ENCODE measurements at places on chromosomes 16 and 17.

GRCh38 chr16:4899474-4899846 lies 37.5 kb downstream of the PPL start:
- DNase-seq = no peak

DNA sequence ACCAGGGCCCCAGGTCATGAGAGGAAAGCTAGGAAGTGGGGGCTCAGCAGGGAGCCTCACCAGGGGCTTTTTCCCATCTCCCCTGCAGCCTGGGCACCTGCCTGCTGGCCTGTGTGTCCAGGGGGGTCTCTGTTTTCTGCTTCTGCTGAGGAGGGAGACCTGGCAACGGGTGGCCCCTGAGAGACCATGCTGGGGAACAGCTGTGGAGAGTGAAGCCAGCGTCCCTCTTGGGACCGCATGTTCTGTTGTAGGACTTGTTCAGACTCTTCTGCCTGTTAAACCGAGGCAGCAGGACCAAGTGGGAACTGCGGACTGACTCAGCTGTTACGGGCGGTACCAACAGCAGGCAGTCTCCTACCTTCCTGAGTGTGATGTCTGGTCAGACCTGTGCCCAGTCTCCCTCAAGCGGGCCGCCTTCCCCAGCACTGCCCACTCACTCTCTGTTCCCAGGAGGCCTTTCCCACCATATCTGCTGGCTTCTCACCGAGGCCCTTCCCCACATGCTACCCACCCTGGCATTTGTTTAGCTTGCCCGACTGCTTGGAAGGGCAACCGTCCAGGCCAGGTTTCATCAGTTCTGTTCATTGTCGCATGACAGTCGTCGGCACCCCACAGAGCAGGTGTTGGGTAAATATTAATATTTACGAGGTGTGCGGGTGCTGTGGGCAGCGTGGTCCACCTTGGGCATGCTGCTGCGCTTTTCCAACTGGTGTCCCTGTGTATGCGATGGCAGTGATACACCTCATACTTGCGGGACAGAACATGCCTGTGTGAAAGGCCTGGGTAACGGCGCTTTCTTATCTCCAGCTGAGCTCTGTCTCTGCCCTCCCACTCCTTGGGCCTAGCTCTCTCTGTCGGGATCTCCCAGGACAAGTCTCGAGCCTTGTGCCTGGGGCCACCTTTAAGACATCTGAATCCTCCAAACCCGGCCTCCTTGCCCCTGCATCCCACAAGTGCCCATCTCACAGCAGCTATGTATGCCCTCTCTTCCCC lies 69.4 kb downstream of the MPRIP start:
- DNase-seq = no peak

DNA sequence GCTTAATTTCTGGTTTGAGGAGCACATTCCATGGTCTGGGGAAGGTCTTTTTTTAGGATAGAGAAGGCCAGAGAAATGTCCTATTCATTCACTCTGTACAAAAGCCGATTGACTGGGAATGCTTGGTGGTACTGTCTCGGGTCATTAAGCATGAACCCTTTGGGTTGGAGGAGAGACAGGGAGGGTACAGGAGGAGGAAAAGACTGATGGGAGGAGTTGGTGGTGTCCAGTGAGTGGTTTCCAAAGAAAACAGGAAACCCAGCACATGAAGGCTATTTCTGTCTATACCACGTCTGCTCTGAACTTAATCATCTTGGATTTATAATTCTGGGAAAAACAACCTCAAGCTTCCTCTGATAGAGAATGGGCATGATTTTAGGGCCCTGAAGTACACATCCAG lies 111.9 kb downstream of the XYLT1 start:
- no peak for DNase-seq

DNA sequence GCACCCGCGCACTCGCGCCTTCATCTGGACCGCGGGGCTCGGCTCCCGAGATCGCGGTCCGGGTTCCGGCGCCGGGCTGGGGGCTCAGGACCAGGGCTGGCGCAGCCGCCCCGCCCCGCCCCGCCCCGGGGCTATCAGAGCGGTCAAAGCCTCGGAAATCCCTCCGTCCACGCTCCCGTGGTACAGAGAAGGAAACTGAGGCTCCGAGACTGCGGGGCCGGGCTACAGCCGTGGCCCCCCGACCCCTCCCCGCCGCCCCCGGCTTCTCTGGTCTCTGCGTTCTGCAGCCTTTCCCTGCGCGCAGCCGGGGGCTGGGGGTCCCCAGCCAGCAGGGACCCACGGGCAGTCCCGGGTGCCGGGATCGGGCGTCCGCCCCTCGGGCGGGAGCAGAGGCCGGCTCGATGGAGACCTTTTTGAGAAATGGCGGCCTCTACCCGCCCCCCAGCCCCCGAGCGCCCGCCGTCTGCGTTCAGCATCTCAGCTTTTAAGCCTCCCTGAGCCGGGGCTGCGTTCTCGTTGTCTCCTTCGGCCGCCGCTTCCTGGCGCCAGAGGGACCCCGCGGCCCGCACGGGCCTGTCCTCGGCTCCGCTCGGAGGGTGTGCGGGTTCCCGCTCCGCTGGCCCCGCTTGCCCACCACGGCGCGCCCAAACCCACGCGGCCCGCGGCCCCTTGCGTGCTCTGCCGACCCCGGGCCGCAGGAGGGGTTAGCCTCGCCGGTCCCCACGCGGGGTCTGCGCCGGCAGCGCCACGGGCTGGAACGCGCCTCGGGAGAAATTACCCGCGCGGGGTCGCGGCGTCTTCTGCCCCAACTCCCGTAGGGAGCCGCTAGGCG lies 1.5 kb upstream of the NPTX1 start:
- no peak for DNase-seq

- DNase-seq = no peak
Observed at GRCh38 chr17:28547096-28547622, 5.3 kb downstream of the UNC119 start.

GRCh38 chr16:69469807-69470561 lies 45.6 kb downstream of the CYB5B start:
- no peak for DNase-seq

- no peak for DNase-seq
Observed at GRCh38 chr16:77995843-77996455, 26.4 kb upstream of the CLEC3A start.

DNA sequence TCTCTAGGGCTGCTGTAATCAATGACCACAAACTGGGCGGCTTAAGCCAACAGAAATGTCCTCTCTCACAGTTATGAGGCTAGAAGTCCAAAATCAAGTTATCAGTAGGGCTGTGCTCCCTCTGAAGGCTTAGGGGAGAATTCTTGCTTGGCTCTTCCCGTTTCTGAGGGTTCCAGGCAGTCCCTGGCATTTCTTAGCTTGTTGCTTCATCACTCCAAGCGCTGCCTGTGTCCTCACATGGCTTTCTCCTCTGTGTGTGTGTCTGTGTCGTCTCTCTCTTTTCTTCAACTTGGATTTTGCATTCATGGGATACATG lies 13.7 kb upstream of the CDC42EP4 start:
- DNase-seq = no peak

GRCh38 chr16:21033704-21034103 lies 116.9 kb downstream of the DNAH3 start:
- DNase-seq = no peak

DNA sequence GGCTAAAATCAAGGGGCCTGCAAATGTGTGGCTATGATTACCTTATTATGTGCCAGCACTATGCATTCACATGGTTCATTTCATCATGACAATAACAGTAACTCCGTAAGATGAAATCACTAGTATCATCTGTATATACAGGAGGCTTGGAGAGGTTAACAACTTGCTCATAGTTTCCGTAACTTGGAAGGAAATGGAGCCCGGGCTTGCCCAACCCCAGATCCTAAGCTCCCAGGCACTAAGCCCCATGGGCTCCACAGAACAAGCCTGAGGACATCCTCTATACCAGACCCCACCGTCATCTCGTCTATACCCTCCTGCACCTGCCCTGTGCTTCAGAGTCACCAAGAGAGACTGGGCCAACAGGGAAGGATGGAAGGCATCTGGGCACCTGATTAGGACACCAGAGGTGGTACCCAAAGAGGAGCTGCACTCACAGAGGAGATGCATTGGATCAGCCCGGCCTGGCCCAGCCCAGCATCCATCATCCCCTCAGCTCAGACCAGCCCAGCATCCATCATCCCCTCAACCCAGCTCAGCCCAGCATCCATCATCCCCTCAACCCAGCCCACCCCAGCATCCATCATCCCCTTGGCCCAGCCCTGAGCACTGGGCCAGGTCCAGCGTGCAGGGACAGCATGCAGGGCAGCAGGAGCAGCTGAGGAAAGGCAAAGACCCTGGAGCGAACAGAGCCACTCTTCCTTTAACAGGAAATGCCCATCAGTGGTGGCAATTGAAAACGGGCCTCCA lies 28.5 kb downstream of the NSMCE1 start:
- DNase-seq = no peak

DNA sequence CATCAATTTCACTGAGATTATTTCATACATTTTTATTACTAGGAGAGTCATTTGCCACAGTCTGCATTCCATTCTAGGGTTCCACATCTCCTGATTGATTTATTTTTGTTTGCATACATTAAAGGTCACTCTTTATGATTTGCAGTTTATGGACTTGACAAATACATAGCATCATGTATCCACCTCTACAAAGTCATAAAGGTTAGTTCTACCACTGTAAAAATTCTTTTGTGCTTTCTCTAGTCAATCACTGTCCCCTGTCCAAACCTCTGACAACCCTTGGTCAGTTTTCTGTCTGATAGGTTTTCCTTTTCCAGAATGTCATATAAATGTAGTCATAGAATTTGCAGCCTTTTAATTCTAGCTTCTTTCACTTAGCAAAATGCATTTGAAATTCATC lies 434.6 kb upstream of the MON1B start:
- no peak for DNase-seq

- DNase-seq = peak; percentile 3
Observed at GRCh38 chr17:67475161-67475937, 98.3 kb downstream of the PITPNC1 start.

DNA sequence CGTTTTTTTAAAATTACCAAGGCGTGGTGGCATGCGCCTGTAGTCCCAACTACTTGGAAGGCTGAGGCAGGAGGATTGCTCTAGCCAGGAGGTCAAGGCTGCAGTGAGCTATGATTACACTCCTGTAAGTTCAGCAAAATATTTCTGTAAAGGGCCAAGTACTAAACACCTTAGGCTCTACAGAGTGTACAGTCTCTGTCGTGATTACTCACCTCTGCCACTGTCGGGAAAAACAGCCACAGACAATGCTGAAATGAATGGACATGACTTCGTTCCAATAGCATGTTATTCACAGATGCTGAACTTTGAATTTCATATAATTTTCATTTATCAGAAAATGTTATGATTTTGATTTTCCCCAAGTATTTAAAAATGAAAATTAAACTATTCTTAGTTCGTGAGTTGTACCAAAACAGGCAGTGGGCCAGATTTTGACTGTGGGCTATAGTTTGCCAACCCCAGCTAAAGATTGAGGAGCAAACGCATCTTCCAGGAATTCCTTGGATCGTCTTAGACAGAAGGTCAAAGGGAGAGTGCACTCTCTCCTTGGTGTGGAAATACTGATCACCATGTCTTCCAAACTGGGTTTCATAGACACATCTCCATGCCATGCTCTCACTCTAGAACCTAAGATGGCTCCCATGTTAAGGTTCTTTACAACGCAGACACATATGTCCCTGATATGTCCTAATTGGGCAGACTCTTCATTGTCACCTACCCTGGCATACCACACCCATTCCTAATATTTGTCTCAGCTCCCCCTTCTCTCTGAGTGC lies 89.5 kb downstream of the MARF1 start:
- no peak for DNase-seq

GRCh38 chr16:900211-900610 lies 70.6 kb downstream of the LMF1 start:
- DNase-seq = no peak

DNA sequence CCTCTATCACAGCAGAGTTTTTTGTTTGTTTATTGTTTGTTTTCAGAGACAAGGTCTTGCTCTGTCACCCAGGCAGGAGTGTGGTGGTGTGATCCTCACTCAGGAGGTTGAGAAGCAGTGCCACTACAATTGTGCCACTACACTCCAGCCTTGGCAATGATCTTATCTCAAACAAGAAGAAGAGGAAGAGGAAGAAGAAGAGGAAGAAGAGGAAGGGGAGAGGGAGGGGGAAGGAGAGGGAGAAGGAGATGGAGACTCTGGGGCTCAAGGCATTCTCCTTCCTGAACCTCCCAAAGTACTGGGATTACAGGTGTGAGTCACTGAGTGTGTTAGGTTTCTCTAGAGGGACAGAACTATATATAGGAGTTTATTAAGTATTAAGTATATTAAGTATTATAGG lies 17.1 kb upstream of the C17orf58 start:
- DNase-seq = no peak

DNA sequence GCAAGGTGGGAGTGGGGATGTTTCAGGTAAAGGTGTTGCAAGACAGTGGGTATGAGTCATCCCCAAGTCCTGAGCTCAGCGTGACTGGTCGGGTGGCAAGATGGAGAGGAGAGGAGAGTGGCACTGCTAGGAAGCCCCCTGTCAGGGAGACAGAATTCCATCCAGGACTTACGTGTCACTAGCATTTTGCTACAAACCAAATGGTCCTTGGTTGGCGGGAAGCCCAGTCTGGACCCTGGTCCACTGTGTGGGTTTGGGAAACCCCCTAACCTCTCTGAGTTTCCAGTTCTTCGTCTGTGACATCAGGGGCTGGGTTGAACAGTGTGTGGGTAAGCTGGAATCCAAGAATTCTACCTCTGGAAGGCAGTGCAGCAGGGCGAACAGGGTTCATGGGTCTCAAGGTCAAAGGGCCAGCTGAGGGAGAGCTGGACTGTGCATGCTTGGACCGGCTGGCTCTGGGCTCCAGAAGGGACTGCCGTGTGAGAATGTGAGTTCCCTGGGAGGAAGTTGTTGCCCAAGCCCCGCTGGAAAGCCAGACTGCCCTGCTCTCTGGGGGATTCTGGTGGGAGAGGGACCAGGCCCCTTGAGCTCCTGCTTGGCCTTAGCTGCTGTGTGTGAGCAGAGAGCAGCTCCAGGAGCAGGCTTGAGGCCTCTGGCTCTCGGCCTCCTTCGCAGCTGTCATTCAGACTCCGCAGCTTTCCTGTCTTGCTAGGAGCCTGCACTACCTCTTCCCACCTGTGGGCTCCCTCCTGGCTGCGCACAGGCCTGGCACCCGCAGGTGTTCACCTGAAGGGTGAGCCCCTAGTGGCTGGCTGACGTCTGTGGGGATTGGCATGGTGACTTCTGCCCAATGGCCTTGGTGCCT lies 84.6 kb downstream of the NT5M start:
- DNase-seq = no peak

DNA sequence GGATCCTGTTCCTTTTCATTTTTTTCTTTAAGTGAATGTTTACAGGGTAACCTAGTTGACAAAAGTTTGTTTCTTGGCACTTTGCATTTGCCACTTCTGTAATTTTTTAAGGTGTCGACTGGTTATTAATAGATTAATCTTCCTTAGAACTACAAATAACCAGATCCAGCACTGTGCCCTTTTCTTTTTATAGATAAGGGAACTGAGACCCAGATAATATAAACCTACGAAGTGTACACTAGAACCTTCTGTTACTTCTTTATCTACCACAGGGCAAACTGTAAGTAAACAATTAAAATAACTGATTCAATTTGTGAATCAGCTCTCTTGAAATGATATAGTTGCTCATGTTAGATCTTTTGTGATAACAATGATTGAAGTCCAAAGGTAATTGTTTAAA lies 55.4 kb downstream of the NLK start:
- no peak for DNase-seq

GRCh38 chr17:76998839-76999238 lies 130.6 kb downstream of the MGAT5B start:
- DNase-seq = no peak
